ENCODE measurements at places on chromosomes 3 and 15. TPM values are rescaled to one million over a fixed set of nuclear protein-coding genes. Genes with fewer than 3 reads are reported as not detected.

DNA sequence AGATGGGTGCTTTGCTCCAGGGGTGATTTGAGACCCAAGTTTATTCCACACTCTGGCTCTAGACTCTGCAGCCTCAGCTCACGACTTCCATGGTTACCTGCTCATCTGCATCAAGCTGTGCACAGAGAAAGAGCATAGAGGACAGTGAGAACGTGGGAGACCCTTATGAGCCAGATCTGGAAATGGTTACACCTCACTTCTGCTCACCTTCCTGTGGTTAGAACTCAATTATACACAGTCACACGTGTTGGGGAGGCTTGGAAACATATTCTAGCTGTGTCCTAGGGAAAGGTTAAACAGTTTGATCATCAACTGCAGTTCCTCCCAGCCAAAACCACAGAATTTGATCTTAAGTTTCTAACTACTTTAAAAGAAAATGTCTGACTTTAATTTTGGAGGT lies 1.8 kb downstream of the FETUB start:
- no peak for DNase-seq

GRCh38 chr3:182399978-182400737 lies 393.1 kb upstream of the ATP11B start:
- no peak for DNase-seq

Gene GUCA1C
- total RNA-seq, result not detected

DNA sequence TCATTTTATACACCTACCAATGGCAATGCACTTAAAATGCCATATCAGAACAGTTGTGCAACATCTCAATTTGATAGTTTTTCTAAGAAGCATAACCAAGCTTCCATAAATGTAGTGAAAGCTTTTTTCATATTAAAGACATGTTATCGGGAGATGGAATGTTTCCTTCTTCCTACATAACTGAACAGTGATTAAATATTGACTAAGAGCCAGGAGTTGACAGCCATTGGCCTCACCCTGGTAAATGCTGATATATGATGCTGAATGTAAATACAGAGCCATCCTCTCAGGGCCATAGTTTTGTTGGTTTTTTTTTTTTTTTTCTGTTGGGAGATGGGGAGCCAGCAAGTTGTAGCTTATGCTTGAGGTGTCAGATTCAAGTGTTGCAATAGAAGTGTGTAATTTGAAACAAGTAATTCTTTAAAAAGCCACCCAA lies 203.3 kb upstream of the IL12A start:
- DNase-seq, result no peak

GRCh38 chr3:50242381-50242770 lies 6.4 kb downstream of the GNAI2 start:
- DNase-seq, result no peak

DNA sequence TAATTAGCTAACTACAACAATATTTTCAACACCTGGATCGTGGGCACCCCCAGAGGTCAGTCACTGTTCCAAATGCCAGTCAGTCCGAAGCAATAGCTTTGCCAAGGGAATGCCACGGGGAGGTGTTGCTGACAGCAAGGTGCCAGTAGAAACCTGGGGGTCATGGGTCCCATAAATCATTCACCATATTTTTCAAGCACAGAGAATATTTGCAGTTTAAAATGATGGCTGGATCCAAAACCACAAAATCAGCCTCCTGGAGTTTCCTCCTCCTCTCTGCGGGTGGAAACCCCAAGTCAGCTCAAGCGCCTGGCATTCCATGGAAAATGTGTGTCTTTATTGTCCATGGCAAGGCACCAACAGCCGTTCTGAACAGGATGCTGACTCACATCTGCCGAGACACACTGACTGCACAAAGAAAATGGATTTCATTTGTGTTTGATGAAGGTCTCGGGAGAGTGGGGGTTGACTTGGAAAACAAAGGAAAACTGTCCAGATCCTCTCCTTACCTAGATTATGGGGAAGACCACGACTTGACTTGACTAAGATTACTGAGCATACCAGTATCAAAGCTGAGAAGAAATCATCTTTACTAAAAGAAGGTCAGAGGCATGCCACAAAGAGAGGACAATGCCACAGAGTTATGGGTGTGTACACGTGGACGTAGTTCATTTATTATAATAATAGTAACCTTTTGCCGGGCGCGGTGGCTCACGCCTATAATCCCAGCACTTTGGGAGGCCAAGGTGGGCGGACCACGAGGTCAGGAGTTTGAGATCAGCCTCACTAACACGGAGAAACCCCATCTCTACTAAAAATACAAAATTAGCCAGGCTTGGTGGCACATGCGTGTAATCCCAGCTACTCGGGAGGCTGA lies 26.4 kb downstream of the ANXA2 start:
- DNase-seq, result peak; percentile 99

- DNase-seq, result no peak
Observed at GRCh38 chr3:11845651-11846050, 1.0 kb downstream of the TAMM41 start.

- no peak for DNase-seq
Observed at GRCh38 chr3:352599-352998, 156.0 kb downstream of the CHL1 start.

Gene SPTBN5
- total RNA-seq, result 0.22 TPM

GRCh38 chr3:52752045-52752660 lies 18.6 kb downstream of the NEK4 start:
- no peak for DNase-seq

Gene MRPS25
- 22.3 TPM for total RNA-seq

Gene PDCD7
- 18.2 TPM for total RNA-seq

- DNase-seq, result no peak
Observed at GRCh38 chr3:72242326-72242725, 457.4 kb upstream of the PROK2 start.

DNA sequence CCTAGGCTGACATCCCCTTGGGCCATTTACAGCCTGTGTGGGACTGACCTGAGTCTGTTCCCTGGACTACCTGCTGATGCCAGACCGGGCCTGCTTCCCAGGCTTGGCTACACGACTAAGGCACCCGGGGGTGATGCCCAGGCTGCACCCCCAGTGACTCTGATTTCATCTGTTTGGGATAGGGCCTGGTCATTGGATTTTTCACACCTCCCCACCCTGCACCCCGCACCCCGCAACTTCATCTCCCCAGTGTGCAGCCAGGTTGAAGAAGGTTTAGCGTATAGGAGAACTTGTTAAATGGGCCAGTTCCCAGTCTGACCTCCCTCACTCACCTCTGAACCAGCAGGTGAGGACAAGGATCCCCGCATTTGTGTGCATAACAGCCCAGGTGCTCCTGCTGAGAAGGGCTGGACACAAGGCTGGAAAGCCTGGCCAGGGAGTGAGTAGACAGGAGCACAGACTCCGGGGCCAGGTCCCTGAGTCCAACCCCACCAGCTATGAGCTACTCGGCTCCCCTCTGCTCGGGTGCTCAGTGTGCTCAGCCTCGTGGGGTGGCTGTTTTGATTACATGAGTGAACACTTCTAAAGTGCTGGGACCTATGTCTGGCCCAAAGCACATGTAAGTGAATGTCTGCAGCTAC lies 18.5 kb downstream of the SLC6A20 start:
- no peak for DNase-seq

GRCh38 chr3:164004205-164004604 lies 1074.1 kb downstream of the SI start:
- no peak for DNase-seq

DNA sequence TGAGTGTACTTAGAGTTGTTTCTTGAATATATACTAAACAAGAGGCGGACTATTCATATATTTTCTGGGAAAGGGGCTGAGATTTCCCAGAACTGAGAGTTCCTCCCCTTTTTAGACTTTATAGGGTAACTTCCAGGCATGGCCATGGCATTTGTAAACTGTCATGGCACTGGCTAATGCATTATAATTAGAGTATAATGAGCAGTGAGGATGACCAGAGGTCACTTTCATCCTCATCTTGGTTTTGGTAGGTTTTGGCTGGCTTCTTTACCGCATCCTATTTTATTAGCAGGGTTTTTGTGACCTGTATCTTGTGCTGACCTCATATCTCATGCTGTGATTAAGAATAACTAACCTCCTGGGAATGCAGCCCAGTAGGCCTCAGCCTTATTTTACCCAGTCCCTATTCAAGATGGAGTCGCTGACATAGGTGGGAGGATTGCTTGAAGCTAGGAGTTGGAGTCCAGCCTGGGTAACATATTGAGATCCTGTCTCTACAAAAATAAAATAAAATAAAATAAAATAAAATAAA lies 91.4 kb downstream of the MOBP start:
- no peak for DNase-seq

Gene MCF2L2
- 0.22 TPM for total RNA-seq

DNA sequence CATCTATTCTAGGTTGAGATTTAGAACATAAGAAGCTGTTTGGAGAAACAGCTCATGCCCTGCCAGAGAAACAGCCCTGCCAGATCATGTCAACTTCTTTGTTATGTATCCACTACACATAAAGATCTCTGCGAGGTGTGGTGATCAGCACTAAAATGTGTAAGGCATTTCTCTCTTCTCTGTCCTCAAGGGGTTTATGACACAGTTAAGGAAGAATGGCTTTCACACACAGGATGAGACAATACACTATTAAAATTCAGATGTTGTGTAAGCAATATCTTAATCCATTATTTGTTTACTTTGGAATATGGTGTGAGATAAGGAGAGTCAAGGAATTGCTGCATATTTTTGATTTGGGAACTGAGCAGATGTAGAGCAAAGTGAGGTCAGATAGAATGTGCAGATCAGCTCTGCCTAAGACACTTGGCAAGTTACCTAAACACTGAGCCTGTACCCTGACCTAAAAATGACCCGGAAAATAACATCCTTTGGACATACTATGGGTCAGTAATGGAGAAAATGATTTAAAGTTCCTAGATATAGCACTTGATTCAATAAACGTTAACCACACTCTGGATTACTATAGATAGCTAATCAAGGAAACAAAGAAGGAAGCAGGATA lies 434.7 kb upstream of the PDZRN3 start:
- no peak for DNase-seq

GRCh38 chr3:66037986-66038369 lies 740 bp downstream of the MAGI1 start:
- no peak for DNase-seq

- no peak for DNase-seq
Observed at GRCh38 chr15:75646944-75647364, 758 bp upstream of the SNX33 start.

Gene IL5RA
- not detected for total RNA-seq

GRCh38 chr3:124559846-124560574 lies 170.2 kb upstream of the UMPS start:
- DNase-seq, result peak; percentile 84

GRCh38 chr3:148940983-148941382 lies 50.4 kb upstream of the GYG1 start:
- no peak for DNase-seq

GRCh38 chr3:10189557-10190354 lies 25.0 kb downstream of the IRAK2 start:
- DNase-seq, result peak; percentile 85

DNA sequence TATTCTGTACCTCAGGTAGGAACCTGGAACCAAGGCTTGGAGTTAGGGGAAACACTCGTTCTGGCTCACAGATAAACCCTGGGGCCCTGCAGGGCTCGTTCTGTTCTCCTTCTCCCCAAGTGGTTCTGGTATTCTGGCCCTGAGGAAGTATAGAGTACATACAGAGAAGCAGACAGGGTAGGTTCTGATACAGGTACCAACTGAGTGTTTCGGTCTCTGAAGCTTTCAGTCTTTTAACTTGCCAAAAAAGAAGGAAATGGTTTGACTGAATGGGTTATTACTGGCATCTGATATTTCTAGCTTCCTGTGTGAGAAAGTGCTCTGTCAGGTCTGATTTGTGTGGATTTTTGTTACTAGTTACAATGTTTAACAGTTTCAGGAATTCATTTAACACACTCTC lies 67.3 kb downstream of the UBE2E2 start:
- DNase-seq, result no peak

DNA sequence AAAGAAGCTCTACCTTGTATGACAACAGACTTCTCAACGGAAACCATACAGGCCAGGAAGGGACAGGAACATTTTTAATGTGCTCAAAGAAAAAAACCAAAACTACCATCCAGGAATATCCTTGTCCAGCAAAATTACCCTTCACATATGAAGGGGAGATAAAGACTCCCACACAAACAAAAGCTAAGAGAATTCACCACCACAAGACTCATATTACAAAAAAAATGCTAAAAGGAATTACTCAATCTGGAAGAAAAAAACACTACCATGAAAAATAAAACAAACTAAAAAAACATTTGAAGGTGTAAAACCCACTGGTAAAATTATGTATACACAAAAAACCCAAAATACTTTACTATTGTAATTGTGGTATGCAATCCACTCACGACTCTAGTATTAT lies 57.2 kb downstream of the DLG1 start:
- no peak for DNase-seq

Gene UBE2E2
- total RNA-seq, result 9.5 TPM

DNA sequence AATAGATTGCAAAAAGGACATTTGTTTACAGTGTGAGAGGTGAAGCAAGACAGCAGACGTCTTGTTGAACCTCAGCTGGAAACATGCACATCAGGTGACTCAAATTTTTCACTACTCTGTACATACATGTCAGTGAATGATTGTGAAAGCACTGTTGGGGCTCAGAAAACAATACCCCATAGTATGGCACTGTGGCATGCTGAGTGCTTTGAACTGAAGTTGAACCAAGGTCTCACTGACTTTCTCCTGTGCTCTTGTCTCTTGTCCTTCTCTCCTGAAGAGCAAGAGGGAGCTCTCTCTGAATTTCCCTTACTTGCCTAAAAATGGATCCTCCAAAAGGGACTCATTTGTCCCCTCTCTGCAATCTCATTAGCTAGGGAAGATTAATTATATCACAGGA lies 24.5 kb upstream of the NEDD4 start:
- DNase-seq, result no peak

Gene ATP10A
- not detected for total RNA-seq

Gene GABRA5
- not detected for total RNA-seq

Gene TMCO5A
- not detected for total RNA-seq

Gene STRIT1
- total RNA-seq, result not detected

DNA sequence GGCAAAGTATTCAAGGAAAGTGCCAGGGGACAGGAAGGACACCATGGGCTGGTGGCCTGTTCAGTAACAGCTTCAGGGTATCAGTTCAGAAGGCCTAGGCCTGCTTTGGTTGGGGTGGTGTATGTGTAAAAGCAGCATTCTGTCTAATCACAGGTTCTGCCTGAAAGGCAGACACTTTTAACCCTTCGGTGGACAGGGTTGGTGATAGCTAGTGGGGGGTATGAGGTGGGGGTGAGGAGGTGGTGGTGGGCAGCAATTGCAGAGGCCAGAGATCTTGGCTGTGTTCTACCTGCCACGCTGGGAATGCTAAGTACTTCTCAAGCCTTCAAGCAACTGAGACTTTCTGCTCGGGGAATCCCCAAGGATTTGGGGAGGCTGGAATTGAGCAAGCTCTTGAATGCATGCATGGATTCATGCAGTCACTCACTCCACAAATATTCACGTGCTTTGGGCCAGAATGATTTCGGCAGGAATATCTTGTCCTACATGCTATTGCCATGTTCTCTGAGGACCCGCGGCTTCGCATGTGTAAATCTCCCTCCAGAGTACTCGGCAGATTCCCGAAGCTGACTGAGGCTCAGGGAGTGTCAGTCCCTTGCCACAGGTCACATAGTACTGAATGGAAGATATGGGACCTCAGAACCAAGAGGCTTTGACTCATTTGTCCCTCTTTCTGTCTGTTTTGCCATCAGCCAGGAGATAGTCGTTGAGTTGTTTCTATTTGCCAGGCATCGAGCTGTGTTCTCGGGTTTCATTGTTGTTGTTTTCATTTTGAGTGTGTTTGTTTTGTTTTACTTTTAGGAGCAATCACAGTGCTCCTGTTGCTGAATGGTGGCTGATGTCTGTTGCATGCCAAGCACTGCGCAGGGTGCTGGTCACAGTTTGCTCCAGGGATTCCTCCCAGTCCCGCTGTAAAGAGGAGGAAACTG lies 65.5 kb downstream of the SMAD3 start:
- DNase-seq, result no peak

Gene ZNF619
- 4.9 TPM for total RNA-seq

Gene GPR160
- 2.7 TPM for total RNA-seq

- DNase-seq, result no peak
Observed at GRCh38 chr3:36924744-36925521, 19.9 kb downstream of the TRANK1 start.

Measured in A172 (cell line).